HepG2 (cell line): ENCODE measurements at places on chromosomes 7 and 10.

DNA sequence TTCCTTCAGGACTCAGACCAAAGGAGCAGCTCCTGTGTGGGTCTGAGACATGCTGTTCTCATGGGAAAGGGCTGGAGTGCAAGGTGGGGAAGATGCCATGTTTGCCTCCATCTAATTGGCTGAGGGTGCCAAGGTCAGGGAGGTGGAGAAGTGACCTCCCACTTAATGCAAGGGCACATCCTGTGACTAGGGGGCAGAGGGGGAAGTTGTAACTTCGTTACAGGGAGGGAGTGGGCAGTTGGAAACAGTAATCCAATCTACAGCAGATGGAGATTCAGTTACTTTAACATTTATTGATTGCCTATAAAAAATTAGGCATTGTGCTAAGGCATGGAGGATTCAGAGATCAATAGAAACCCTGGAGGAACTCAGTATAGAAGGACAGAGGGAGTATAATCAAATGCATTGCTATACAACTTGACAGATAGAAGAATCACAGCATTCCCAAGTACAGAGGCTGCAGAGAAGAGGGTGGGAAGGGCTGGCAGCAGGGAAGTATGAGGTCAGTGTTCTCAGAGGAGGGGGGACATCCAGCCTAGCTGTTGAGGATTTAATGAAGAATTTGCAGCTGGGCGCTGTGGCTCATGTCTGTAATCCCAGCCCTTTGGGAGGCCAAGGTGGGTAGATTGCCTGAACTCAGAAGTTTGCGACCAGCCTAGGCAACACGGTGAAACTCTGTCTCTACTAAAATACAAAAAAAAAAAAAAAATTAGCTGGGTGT lies 75.9 kb downstream of the CCNY start:
- no peak for DNase-seq

DNA sequence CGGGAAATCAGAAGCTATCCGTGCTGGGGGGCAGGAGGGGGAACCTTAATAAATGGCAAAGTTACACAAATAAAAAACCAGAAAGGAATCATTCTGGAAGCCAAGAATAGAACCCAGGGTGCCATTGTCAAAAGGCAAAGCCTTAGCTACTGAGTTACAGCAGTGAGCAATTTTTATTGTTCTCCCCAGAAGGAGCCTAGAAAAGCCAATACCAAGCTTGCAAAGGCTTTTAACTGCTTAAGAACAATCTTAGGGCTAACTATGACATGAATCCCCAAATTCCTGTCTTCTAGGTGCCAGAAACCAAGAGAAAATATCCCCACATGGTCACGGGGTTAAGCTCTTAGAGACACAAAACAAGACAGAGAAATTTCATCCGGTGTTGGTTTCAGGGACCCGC lies 482.7 kb downstream of the CCSER2 start:
- no peak for DNase-seq

DNA sequence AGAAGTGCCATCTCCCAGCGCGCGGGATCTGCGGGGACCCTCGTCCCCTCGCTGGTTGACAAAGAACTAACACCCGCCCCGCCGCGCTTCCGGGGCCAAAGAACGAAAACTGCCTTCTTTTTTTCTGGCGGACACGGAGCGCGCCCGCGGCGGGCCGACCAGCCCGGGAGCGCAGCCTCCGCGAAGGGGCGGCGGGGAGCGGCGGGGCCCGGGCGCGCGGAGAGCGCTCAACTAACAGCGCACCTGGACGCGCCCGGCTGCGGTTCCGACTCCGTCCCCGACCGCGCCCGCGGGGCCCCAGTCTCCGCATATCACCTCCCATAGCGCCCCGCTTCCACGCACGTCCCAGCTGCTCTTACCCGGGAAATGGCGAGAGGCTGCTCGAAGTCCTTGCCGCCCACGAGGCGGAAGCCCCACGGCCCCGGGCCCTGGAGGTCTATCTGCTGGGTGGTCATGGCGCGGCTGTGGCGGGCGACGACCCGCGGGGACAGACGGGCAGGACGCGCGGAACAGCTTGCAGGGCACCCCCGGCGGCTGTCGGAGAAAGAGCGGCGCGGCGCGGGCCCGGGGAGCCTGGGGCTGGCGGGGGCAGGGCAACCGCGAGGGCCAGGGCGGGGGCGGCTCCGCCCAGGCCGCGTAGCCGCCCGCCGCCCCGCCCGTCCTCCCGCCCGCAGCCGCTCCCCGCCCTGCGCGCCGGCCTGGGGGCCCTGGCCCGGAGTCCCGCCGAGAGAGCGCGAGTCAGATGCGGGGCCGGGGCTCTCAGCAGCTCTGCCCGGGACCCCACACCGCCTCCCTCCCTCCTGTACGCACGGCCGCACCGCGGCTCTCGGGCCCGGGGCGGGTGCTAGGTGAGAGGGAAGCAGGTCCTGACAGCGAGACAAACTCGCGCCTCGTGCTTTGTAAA lies at the start of gene PDLIM1:
PDLIM1 (minus strand) TSS at position 543 of the 904 bp plus-strand sequence; CDS start at position 455, 88 bp downstream.
- peak; percentile 55 for DNase-seq

- no peak for DNase-seq
These were observed 220.5 kb upstream of the AOAH start for GRCh38 chr7:36944838-36945237.
